ENCODE measurements at places on chromosomes 2 and 18. TPM values are rescaled to one million over a fixed set of nuclear protein-coding genes. Genes with fewer than 3 reads are reported as not detected.

The AGBL5 gene
- 24.3 TPM for total RNA-seq

GRCh38 chr2:36680012-36680411 lies 16.5 kb upstream of the VIT start:
- DNase-seq: no peak

DNA sequence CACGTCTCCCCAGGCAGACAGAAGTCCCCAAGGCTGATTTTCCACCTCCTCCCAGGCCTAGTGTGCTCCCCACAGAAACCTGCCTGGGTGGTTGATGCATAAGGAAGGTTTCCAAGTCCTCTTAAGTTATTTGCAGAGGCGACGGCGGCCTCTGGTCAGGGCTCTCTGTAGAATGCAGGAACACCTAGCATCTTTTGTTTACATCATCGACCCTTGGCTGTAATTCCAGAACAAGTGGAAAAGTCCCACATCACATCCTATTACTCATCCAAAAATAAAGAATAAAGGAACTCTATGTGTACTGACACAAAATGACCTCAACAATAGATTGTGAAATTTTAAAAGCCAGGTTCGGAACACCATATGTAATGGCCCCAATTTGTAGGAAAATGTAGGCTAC lies 211.1 kb downstream of the ALPK2 start:
- DNase-seq: no peak

GRCh38 chr2:186099826-186100225 lies 361.2 kb downstream of the FSIP2 start:
- DNase-seq: no peak

- peak; percentile 87 for DNase-seq
Observed at GRCh38 chr2:28643911-28644334, 107.7 kb upstream of the PPP1CB start.

GRCh38 chr18:75201282-75202270 lies 7.4 kb downstream of the PTGR3 start:
- DNase-seq: no peak

The UGT1A10 gene
- total RNA-seq: not detected

DNA sequence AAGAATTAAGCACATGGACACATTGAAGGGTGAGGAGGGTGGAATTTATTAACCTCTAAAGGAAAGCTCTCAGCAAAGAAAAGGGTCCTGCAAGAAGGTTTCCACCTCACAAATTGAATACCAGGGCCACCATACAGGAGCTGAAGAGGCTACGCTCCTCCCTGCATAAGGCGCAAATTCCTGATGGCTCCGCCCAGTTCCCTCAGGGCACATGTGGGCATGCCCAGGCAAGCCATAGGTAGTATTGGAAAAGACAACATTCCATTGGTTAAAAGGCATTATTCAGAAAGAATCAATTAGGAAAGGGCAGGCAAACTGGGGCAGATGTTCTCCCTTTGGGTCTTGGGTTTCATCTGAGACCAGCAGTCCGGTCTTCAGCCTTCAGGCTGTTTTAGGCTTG lies 161.2 kb downstream of the PTPRM start:
- DNase-seq: no peak

The PTCD3 gene
- 73.9 TPM for total RNA-seq

DNA sequence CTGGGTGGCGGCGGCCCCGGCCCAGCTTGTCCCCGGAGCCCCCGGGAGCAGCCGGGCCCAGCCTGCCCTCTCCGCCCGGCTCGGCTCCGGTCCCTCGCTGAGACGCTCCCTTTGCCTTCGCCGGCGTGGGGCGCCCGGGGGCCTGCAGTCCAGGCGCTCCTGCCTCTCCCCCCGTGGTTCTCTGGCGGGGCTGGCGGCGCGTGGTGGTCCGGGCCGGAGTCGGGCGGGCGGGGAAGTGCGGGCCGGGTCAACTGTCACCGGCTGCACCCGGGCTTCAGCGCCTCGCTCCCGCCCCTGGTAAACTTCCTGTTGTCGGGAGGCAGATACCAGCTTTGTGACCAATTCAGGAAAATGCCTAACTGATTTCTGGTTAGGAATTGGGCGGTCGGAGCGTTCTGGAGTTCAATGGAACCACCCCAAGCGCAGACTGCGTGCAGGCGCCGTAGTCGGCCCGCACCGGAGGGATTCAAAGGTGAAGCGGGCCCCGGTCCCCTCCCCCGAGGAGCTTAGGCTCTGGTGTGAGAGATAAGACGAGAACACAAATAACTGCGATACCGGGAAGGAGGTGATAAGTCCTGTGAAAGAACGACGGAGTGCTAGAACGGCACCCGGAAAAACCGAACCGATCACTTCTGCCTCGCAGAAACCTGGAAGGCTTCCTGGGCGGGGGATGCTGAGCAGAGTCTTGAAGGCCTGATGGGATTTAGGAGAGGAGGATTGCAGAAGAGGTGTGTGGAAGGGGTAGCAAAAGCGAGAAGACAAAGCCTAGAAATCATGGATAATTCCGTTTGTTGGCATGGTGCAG lies 891 bp downstream of the CAB39 start:
- no peak for DNase-seq

- DNase-seq: no peak
Observed at GRCh38 chr2:191122638-191123294, 28.0 kb downstream of the STAT4 start.

GRCh38 chr2:67256892-67257291 lies 140.2 kb upstream of the ETAA1 start:
- peak; percentile 65 for DNase-seq

GRCh38 chr2:67246791-67247190 lies 150.3 kb upstream of the ETAA1 start:
- no peak for DNase-seq

The EML6 gene
- total RNA-seq: 0.62 TPM

- no peak for DNase-seq
Observed at GRCh38 chr2:109677835-109678580, 63.8 kb downstream of the SOWAHC start.

GRCh38 chr2:145905371-145905770 lies 1385.5 kb upstream of the ZEB2 start:
- DNase-seq: no peak

- DNase-seq: no peak
Observed at GRCh38 chr2:96264086-96264485, 1.7 kb downstream of the TMEM127 start.

GRCh38 chr18:55968550-55968949 lies 380.6 kb upstream of the TCF4 start:
- peak; percentile 27 for DNase-seq

The EIF5B gene
- total RNA-seq: 43.9 TPM

DNA sequence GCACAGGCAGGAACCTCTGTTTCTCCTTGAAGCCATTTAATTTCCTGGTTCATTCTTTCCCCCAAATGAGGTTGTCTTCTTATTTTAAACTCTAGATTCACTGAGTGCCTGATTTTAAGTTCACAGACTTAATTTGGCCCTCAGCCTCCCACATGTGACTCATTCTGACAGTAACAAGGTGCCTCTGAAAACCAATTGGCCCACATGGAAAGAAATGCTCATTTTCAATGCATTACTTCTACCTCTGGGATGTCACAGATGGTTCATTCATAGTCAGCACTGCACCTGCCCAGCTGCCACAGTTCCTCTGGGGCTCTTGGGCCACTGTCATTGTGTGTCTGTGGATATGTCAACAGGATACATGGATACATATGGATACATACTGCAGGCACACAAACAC lies 140.4 kb upstream of the CAPN13 start:
- DNase-seq: no peak

- no peak for DNase-seq
Observed at GRCh38 chr18:7317804-7318231, 86.9 kb downstream of the LRRC30 start.

The ITGAV gene
- total RNA-seq: 78.5 TPM

GRCh38 chr2:83689402-83689801 lies 769.7 kb downstream of the SUCLG1 start:
- DNase-seq: no peak

GRCh38 chr2:232781765-232782164 lies 5.4 kb upstream of the KCNJ13 start:
- peak; percentile 75 for DNase-seq

DNA sequence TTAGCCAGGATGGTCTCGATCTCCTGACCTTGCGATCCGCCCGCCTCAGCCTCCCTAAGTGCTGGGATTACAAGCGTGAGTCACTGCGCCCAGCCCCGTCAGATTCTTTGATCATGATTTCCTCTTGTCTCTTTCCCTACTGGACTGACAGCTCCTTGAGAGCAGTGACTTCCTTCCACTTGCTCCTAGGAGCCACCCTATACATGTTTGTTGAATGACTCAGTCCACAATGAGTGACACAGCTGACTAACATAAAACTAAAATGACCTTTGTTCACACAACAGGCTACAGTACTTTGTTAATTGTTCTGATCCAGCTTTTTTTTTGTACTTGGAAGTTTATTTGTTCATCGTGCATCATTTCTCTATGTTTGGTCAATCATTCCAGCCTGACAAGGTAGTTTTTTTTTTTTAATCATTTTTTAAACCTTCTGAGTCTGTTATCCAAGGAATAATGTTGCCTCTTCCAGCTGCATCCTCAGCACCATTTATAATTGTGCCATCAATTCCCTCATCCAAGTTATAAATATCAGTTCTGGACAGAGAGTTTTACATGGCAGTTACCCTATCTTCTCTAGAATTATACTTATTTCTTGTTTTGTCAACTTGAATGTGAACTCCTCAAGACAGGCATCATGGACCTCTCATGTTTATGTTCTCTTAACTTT lies 42.9 kb upstream of the TUBA3E start:
- DNase-seq: peak; percentile 12

DNA sequence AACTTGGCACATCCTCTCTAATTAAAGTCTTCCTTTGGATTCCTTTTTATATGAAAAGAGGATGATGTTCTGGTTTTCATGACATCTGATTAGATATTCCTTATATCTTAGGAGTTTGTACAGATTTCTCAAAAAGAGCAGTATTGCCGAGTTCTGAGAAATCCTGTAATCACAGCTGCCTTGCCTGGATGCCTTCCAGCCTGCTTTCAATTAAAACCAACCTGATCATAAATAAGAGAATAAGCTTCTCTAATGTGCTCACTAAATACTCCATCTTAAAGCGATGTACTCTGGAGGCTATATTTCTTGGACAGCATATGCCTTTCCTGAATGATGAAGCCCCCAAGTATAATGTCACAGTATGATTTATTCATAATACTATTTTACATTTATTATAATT lies 1203.8 kb upstream of the PIK3C3 start:
- DNase-seq: no peak

The IGFBP2 gene
- not detected for total RNA-seq

- no peak for DNase-seq
Observed at GRCh38 chr2:125398738-125399524, 1257.0 kb upstream of the GYPC start.

DNA sequence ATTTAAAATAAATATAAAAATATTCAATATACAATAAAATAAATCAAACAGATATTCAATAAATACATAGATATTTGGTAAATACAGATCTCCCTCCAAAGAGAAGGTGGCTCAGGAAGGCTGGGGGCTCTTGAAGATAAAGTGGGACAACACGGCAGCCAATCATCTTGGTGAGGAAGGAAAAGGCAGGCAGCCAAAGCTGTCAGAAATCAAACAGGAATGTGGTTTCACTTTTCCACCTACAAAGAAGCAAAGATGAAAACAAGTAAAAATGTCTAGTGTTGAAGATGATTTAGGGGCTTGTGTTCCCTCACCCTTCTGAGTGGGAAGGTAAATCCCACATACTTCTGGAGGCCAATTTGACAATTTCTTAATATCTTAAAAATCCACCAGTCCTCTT lies 85.7 kb downstream of the B3GNT2 start:
- DNase-seq: no peak

- DNase-seq: no peak
Observed at GRCh38 chr2:131724019-131724418, 196.3 kb downstream of the CCDC74A start.

DNA sequence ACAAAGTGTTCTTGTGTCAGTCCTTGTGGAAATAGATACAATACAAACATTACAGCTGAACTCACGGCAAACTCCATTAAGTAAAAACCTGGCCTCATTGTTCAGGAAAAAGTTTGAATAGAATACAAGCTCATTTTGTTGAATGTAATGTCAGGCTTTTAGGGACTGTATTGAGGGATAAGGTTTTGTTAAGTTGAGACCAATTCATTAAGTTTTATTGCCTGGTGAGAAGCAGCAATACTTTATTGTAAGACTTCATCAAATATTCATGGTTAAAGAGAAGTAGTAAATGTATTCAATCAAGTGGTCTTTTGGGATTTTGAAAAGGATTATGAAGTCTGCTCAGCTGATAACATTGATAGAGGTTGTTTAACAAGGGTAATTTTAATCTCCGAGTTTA lies 35.4 kb upstream of the METAP1D start:
- DNase-seq: no peak

DNA sequence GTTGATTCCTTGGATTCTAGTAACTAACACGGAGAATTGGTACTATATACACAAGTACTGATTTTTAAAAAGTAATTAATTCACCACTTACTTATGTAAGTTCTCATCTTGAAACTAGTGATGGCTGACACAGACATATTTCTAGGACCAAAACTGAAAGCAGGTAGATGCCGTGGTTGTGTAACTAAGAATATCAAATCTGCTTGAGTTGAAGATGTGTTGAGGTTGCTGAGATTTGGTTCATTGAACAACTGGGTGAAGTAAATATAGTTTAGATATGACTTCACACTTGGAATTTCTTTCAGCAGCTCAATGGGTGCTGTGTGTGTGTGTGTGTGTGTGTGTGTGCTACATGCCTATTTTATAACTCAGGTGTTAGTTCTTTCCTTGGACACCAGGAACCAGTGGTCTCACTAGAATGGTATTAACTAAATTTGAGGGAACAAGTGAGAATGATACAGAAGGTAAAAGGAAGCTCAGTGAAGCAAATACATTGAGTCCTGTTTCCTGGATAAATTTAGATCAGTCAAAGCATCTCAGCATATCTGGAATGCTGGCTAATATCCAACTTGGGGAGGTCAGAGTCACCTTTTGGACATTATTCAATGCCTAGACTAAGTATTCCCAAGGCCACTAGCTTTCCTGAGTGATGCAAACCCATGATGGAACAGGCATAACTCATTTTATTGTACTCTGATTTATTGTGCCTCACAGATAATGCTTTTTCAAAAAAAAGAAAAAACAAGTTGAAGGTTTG lies 110.7 kb upstream of the ZEB2 start:
- no peak for DNase-seq

DNA sequence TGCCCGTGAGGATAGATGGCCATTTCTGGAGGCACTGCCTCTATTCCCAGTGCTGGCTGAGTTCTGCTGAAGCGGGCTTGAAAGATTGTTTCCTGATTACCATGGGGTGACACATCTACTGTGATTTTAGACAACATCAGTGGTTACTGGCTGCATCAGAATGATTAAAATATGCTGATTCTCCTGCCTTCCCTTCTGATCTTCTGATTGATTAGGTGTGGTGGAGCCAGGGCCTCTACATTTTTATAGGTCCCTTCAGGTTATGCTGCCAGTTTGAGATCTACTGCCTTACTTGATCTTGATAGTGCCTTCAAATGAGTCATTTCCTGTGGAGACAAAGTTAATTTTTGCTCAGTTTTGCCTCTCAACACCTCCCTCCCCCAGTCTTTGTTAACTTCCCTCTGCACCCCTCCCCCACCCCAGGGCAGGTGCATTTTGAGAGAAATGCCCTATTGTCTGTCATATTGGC lies 31.6 kb upstream of the SNORC start:
- DNase-seq: peak; percentile 12

DNA sequence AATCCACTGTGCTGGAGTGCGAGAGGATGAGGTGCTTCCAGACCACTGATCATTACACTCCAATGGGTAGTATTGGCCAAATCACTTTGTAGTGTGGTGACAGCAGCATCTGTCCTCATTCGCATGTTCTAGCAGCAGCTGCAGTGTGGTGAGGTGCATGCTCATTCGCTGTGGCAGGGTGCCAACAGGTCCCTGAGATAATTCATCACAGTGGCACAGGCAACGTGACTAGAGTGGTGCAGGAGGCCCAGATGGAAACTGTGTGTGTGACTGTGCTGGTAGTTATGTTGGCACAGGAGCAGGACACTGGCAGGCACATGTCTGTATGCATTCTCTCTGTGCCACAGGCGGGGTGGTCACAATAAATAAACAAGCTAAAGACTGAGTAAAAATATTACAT lies 329.5 kb upstream of the SYT4 start:
- DNase-seq: no peak
